ENCODE measurements at places on chromosomes 2 and 18.

DNA sequence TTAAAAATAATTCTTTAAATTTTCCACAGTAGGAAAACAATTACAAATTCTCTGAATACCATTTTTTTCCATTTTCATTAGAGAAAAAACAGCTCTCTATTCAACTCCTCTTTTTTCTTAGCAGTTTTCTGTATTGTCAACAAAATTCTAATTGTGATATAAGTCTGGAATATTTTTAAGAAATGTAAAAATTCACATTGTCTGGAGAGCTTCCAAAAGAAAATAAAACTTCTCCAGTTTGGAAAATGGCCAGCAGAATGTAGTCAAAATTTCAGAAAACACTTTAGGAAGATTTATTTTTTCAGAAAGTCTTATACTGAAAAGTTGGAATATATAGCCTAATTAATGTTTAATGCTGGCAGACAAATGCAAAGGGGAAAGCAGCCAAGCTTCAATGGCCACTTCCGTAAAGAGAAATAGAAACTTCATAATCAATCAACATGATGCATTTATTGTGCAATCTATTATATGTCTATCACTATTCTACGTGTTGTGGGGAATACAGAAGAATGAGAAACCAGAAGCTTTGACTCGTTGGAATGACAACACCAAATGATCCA, 733.2 kb upstream of the PKDCC start:
- DNase-seq = no peak

DNA sequence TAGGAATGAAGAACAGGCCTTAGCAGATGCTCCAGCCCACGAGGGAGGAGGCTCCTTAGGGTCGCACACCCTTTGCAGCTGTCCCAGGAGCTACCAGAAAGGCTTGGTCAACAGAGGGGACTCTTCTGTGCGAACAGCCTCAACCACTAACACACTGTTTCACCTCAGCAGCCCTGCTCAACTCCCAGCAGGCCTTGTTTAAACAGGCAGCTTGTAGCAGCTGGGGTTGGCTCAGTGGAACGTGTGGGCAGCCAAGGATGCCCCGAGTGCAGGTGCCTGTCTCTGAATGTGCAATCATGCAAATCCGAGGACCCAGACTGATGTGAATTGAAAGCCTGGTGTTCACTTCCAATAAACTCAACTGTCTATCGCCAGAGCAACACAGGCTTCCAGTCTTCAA, 88.7 kb upstream of the CXCR4 start:
- DNase-seq = no peak

- DNase-seq = peak; percentile 39
These were observed 140.5 kb downstream of the ZFP36L2 start for GRCh38 chr2:43085929-43086328.

DNA sequence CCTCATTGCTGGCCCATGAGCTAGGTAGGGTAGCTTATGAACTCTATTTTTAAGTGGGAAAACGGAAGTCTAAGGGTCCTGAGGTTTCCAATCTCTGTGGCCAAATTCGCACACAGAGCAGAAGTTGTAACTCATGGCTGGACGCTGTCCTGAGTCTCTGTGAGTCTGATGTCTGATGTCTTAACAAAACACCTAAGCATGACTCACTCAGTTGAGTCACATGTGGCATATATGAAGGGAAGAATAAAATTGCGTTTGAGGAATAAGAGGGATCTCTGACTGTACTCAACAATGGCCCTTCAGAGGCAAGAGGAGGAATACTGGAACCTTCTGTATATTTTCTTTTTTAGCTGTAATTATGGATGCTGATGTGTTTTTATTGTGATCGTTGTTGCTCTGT, 569.7 kb downstream of the RIT2 start:
- DNase-seq = peak; percentile 14

DNA sequence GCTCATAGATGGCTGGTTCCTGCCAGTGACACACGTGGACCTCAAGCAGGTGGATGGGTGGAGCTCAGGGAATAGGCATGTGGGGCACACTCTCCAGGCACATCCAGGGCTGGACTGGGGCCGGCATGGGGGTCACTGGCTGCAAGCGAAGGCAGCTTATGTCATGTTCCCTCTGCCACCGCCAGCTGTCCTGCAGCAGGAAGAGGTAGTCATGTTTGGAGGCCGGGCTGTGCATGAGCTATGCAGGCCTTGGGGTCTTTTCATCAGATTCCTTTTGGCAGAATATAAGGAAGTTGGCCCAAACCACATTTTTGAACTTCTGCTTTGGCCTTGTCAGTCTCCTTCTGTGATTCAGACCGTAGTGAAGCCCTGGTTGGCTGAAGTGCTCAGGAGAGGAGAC, 61.5 kb downstream of the AGAP1 start:
- no peak for DNase-seq

DNA sequence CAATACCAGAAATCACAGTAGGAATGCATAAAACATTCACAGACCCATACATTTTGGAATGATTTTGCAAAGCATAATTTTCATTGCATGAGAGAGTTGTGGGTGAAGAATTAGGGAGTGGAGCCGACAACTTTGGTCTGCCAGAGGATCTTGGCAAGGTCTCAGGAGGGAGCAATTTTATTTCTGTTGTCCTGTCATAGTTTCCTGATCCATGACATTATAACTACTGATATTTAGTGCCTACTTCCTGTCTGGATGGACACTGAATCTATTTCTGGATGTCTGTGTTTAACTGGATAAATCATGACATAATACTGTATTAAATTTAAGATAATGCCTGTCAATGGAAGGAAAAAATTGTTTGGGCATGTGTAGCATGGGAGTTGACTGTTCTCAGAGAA, 2.4 kb downstream of the ITGA4 start:
- DNase-seq = peak; percentile 70
